Stimulated activated CD4-positive, alpha-beta T cell treated with anti-CD3 and anti-CD28 coated beads, TNF-alpha, amount 100 ng/mL, for 4 hours (primary cell): ENCODE measurements at places on chromosomes 4 and X.

- DNase-seq = no peak
Measured at GRCh38 chrX:46327566-46328115, 217.6 kb downstream of the ZNF674 start.

- DNase-seq = no peak
Measured at GRCh38 chr4:152041295-152041694, 280.5 kb upstream of the GATB start.

- DNase-seq = no peak
Measured at GRCh38 chr4:25423548-25423947, 46.5 kb downstream of the ANAPC4 start.

- no peak for DNase-seq
Measured at GRCh38 chr4:136831553-136831952, 700.7 kb downstream of the PCDH18 start.

DNA sequence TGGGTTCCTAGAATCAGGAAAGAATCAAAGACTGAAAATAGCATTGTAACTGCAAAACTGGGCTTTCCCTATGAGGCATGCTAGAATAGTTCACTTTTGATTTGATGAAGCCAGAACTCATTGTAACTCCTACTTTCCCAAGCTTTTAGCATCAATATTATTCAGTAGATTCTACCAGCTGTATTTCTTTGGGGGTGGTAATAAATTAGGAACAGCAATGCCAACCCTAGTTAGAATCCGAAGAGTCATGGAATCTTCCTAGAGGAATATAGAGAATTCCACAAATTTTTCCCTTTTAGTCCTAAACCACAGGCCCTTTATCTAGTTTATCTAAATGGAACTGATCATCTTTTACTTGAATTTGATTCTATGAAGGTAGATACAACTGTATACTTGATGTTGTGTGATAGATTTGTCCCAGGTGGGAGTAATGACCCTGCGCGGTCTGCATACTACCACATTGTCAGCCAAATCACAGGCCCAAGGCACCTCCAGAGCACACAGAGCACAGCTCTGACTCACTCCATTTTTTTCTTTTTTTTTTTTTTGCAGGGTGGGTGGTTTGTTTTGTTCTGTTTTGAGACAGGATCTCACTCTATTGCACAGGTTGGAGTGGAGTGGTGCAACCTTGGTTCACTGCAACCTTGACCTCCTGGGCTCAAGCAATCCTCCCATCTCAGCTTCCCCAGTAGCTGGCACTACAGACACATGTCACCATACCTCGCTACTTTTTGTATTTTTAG, 66.6 kb downstream of the EDNRA start:
- no peak for DNase-seq

- no peak for DNase-seq
Measured at GRCh38 chr4:161791796-161792556, 371.8 kb downstream of the FSTL5 start.

DNA sequence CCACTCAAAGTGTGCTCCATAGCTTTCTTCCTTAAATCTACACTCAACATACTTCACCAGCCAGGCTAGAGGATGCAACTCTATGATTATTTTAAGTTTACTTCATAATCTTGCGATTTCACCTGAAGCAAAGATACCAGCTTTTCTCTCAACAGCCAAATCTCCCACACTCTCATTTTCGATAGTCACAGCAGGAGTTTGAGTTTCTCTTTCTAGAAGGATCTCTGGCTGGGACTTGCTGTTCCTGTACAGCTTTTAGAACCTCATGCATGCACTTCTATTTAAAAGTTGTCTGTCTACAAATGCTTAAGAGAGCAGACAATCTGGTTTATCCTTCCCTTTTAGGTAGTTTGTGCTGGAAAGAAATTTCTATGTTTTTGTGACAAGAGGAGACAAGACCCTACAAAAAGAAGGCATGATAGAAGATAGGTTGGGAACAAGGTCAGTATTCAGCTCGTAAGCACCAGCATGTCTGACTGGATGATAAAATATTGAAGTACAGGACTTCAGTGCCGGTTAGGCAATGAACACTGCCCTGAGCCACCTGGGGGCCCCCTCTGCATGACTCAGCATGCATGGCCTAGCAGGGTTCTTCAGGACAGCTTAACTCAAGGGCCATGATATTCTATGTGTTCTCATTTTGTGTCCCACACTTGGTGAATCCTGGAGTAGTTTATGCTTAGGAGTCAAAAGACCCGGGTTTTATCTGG, 65.6 kb downstream of the ATXN3L start:
- no peak for DNase-seq

GRCh38 chr4:128940971-128941370, 131.5 kb downstream of the JADE1 start:
- DNase-seq = no peak

GRCh38 chr4:101921370-101921769, 130.8 kb downstream of the BANK1 start:
- DNase-seq = no peak

DNA sequence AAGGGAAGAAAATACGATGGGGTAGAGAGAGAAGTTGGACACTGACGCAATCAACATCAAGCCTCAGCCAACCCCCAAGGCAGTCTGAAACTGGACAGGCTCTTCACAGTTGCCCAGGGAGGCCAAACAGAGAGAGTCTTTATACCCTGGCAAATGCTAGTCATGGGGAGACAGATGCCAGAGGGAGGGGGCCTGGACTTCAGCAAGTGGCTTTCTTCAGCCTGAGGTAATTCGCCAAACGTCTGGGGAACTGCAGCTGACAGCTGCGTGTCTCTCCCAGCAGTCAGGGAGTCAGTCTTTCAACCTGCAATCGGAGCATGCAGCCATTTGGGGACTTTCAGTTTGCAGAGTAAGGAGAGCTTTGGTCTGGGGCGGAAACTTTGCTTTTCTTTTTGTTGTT, 521.6 kb downstream of the TRIML1 start:
- DNase-seq = no peak

- no peak for DNase-seq
Measured at GRCh38 chr4:15348695-15349094, 79.1 kb upstream of the C1QTNF7 start.

GRCh38 chrX:18102006-18102405, 118.7 kb downstream of the BEND2 start:
- DNase-seq = no peak

- DNase-seq = no peak
Measured at GRCh38 chr4:142405695-142406498, 440.2 kb downstream of the INPP4B start.

GRCh38 chrX:338836-339400, 20.3 kb upstream of the GTPBP6 start:
- DNase-seq = no peak

DNA sequence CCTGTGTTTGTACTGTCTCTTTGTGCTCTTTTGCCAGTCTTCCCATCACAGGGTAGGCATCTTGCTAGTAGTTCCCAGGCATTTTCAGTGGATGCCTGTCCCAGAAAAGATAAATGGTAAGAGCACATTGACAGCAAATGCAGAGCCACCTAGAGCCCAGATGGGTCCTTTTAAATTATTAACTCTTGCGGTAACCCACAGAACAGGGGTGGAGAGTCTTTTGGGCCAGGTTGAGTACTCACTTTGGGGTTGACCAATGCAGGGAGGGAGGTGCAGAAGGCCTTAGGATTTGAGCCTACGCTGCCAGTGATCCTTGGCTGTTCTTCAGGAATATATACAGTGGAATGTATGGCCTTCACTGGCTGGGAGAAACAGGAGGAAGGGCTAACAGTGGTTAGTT, 173.8 kb downstream of the MSN start:
- DNase-seq = no peak

- no peak for DNase-seq
Measured at GRCh38 chrX:153765138-153766079, 1.4 kb downstream of the PLXNB3 start.

DNA sequence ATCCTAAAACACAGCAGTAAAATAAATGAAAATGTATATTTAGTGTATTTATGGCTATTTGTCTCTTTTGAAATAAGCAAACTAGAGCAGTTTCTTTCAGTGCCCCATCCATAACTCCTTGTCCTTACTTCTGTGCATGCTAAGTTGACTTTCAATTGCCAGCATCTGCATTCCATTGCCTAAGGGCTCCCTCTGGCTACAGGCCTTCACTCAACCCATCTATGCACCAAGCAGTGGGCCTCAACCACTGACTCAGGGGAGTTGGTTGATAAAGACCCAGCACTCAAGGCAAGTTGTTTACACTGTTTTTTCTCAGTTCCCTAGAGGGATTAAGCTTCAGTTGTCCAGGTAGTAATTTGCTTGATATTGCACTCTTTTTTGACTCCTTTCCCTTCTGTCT, 265.7 kb downstream of the IQCM start:
- DNase-seq = no peak

DNA sequence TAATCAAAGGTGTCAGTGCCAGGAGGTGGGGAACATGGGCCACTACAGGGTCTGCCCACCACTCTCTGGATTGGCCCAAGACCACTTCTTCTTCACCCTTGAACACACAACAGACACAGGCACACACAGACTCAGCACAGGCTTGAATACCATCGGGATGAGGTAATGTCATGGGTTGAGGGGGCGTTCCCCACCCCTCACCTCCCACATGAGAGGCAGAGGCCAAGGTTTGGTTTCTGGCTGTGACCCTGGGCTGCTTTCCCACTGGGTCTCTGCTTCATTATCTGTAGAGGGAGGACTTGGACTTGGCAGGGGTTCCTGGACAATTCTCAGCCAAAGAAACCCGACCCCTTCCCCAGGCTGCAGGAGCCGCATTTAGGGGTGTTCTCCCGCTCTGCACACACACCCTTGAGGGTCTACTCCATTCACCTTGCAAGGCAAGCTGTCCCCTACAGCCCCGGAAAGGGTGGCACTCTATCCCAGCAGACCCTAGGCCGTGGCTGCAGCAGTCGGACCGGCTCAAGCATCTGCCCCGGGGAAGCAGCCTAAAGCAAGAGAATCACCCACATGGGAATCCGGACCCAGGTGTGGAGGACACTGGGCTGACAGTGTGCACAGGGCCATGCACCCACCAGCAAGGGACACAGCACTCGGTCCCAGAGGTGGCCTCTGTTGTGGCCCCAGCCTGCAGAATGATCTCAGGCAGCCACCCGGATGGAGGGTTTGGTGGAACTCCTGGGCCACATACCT, 62.4 kb downstream of the TRMT44 start:
- no peak for DNase-seq

GRCh38 chr4:121009578-121010478, 62.5 kb downstream of the NDNF start:
- no peak for DNase-seq

- DNase-seq = no peak
Measured at GRCh38 chrX:63934791-63935190, 149.8 kb upstream of the ARHGEF9 start.

GRCh38 chr4:123545667-123546572, 149.3 kb downstream of the SPRY1 start:
- no peak for DNase-seq

DNA sequence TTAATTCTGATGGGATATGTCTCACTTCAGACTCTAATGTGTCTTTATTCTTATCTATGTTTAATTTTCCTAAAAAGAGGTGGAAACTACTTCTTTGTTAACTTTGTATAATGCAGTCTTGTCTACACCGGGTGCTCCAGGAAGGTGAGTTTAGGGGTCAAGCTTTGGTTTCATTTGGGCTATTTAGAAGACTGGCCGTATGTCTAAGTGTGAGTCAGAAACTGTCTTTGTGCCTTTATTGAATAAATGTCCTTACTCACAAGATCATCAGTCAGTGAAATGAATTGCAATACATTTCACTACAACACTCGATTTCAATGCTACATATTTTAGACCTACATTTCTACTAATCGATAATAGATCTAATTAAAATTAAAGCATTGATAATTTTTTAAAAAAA, 56.2 kb downstream of the PROM1 start:
- DNase-seq = no peak

DNA sequence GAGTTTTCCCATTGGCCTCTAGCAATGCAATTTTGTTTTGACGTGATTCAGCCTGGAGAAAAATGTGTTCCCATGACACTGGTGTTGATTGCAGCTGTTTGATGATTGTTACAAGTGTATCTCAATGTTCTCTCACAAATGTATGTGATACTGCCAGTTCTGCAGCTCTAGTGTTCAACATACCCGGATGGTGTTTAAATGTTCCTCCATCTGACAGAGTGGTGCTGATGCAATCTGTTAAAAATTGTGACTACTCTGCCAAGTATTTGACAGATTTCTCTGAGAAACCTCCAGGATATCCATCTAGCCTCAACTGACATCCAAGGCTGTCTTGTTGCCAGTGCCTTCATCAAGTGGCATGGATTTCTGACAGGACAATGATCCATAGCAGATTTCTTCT, 657.2 kb upstream of the DIAPH2 start:
- no peak for DNase-seq

DNA sequence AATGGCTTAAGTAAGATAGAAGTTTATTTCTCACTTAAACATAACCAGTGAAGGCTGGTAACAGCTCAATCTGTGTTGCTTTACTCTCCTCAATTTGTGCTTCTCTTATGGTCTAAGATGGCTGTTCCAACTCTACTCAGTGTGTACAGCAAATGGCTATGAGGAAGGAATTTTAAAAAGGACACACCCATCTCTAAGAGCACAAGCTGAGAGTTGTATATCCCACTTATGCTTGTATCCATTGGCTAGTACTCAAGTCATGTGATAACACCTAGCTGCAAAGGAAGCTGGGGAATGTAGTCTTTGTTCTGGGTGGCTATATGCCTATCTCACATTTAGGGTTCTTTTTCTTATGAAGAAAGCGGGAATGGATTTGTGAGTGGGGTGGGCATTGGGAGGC, 63.3 kb downstream of the GPAT3 start:
- DNase-seq = no peak

- no peak for DNase-seq
Measured at GRCh38 chrX:129802863-129803262, 23.1 kb downstream of the SASH3 start.

DNA sequence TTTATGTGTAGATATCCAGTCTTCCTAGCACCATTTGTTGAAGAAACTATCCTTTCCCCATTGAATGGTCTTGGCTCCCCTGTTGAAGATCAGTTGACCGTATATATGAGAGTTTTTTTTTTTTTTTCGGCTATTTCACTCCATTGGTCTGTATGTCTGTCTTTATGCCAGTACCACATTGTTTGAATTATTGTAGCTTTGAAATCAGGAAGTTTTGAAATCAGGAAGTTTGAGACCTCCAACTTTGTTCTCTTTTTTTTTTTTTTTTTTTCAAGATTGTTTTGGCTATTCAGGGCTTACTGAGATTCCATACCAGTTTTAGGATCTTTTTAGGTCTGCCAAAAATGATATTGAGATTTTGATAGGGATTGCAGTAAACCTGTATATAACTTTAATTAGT, 4.3 kb upstream of the SCD5 start:
- DNase-seq = no peak

- no peak for DNase-seq
Measured at GRCh38 chr4:140081641-140082390, 72.2 kb downstream of the MAML3 start.

- no peak for DNase-seq
Measured at GRCh38 chr4:155639704-155640523, 26.7 kb upstream of the GUCY1A1 start.
